ENCODE measurements at places on chromosomes 3 and 15. TPM values are rescaled to one million over a fixed set of nuclear protein-coding genes. Genes with fewer than 3 reads are reported as not detected.

Gene CRYGS
- total RNA-seq = 4.4 TPM

DNA sequence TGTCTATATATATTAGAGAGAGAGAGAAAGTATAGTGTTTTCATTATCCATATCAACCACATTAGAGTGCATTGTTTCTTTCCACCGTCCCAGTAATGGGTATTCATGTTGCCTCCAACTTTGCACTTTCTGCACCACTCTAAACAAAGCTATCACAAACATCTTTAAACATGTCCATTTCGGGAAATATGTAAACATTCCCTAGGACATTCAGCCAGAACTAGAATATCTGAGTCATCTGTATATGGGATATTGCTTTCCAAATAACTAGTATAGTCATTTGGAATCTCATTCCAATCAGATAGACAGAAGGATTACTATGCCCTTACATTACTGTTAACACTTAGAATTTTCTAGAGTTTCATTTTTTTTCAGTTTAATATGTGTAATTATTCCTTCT lies 914.9 kb upstream of the EPHA6 start:
- no peak for DNase-seq

DNA sequence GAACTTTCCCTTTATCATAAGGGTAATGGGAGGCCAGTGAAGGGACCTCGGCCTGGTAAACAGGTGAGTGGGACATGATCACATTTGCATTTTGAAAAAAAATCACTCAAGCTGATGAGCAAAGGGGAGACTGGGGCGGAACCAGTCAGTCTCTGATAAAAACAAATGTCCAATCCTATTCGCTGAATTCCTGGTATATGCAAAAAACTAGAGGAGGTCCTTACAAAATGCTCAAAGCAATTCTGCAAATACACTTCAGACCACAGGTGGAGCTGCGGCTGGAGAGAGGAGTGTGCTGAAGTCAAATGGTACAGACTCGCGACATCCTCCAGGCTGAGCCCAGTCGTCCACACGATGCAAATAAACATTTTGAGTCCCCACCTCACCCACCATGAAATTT lies 166.7 kb downstream of the FOXP1 start:
- DNase-seq = no peak

GRCh38 chr15:37979671-37980409 lies 45.4 kb downstream of the TMCO5A start:
- no peak for DNase-seq

Gene THBS1
- total RNA-seq = 406 TPM

GRCh38 chr3:52218937-52219650 lies 6.4 kb downstream of the TLR9 start:
- peak; percentile 85 for DNase-seq

Gene ARL14
- 13.0 TPM for total RNA-seq

Gene UBA3
- 75.3 TPM for total RNA-seq

- no peak for DNase-seq
Observed at GRCh38 chr3:134395103-134395502, 20.9 kb upstream of the AMOTL2 start.

Gene CCR8
- not detected for total RNA-seq

Gene SV2B
- not detected for total RNA-seq

DNA sequence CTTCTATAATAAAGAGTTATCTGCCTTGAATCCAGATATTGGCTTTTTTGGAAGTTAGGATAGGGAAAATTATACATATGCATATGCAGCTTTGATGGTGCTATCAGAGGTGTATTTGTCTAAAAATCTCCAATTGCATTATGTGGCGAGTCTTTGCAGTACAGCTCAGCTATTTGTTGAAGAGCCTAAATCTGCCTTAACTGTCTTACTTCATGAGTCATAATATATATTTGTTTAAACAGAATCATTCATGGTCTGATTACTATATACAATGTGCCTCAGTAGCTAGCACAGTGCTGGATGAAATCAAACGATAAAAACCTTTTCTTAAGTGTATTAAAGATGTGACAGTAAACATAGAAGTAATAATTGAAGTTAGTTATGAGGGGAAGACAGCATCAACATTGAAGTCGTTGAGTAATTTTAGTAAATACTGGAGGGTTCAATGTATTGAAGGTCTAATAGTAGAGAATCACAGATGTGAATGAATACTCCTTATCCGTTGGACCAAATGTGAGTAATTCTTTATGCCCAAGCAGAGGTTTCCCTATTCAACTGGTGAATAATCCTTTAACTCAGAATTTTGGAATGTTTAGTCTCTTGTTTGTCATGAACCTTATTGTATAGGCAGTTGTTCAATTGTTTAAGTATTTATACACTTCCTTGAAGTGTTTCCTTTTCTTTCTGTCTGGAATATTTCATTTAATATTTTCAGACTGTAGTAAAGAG lies 74.8 kb upstream of the NAALADL2 start:
- DNase-seq = no peak

DNA sequence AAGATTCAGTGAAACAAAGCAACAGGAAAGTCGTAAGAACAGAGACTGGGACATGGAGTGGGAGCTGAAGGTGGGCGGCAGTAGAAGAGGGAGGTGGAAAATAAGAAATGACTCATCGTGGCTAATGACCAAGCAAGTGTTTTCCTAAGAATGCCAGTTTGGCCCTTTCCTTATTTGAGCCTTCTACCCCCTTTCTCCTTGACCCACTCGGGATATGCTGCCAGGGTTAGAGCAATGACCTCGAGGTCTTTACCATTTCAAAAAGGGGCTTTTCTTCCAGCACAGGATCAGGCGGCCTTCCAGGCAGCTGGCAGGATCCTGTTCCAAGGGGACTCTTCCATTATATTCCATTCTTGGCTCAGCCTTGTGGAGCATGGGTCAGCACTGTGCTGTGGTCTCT lies 241.1 kb downstream of the RYR3 start:
- no peak for DNase-seq

Gene GOLGA6L26
- not detected for total RNA-seq

Gene ANO10
- total RNA-seq = 30.7 TPM

- DNase-seq = no peak
Observed at GRCh38 chr3:190620886-190621608, 107.2 kb downstream of the IL1RAP start.

Gene SEMA3B
- total RNA-seq = 92.6 TPM

DNA sequence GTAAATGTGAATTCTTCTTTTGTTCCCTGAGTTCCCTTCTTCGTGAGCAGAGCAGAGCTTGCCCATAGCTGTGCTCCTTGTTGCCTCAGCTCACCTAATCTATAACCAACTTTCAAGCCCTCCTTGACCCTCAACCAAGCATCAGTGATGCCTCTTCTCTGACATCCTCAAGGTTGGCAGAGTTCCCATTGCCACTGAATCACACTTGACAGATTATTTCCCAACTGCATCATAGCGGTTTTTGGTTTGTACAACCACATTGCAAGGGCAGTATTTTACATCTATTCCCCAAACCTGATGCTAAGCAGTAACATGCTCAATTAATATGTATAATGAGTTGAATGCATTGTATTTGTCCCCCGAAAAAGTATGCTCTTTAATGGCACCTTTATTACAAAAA lies 133.0 kb upstream of the SNTN start:
- no peak for DNase-seq

- DNase-seq = peak; percentile 45
Observed at GRCh38 chr15:60507596-60508424, 28.9 kb upstream of the ICE2 start.

DNA sequence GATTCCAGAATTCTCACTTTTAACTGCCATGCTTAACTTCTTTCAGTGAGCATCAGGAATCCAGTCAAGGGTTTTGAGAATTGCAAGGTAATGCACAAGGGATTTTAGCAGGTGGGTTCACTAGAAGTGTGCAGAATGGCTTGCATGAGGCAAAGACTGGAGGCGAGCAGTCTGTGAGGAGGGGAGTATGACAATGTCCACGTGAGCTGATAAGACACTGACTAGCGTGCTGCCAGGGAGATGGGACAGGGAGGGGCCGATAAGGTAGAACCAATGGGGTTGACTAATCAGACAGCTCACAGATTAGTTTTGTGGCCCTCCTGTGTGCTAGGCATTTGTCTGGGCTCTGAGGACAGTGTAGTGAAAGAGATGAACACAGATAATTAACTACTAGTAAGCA lies 102.0 kb upstream of the DAZL start:
- no peak for DNase-seq

DNA sequence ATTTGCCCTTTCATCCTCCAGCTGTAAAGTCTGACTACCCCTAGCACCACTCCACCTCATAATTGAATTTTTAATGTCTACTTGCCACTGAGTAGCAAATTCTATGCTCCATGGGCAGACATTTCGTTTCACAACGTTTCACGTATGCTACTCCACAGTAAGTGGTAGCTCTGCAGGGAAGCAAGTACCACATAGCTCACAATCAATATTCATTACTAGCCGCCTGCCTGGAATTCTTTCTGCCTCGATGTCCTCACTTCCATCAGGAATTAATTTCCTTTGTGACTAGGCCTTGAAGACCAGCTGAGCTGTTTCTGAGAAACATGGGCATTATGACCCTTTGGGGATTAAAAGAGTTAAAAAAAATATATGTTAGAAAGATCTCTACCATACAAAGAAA lies 15.3 kb downstream of the NPTN start:
- no peak for DNase-seq

DNA sequence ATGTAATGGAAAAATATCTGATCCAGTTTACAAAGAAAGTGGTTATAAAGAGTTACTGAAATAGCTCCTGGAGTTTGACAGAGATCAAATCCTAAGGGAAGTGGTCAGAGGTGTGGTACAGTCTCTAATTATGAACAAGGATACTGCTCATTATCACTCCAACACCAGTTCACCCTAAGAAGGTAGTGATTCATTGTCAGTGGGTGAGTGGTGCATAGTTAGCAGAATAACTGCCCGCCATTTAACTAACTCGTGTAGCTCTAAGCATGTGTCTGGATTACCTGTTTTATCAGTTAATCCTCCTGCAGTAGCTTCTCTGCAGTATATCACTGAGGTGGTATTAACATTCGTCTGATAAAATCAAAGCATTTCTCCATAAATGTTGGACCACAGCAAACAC lies 700.1 kb downstream of the NLGN1 start:
- DNase-seq = no peak

DNA sequence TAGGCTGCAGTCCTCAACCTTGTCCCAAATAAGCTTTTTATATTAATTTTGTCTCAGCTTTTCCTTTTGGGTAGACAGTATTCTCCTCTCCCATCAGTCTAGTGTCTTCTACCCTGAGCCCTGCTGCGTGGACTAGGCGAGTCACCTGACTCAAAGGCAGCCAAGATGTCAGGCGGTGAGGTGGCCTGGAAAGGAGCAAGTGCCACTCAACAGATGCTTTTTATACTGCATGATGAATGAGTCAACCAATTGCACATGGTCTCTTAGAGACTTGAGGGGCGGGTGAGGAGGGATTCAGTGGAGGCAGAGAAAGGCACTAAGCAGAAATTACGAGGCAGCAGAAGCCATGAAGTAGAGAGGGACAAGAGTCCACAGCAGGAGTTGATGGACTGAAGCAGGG lies 95.9 kb downstream of the FRMD4B start:
- DNase-seq = no peak

- DNase-seq = no peak
Observed at GRCh38 chr3:187720337-187720670, 17.9 kb upstream of the RTP2 start.

- no peak for DNase-seq
Observed at GRCh38 chr15:99509686-99510461, 55.9 kb upstream of the MEF2A start.

- no peak for DNase-seq
Observed at GRCh38 chr3:27789420-27789819, 67.3 kb upstream of the EOMES start.

Gene ARPP19
- 108 TPM for total RNA-seq

Gene RTP3
- total RNA-seq = not detected

DNA sequence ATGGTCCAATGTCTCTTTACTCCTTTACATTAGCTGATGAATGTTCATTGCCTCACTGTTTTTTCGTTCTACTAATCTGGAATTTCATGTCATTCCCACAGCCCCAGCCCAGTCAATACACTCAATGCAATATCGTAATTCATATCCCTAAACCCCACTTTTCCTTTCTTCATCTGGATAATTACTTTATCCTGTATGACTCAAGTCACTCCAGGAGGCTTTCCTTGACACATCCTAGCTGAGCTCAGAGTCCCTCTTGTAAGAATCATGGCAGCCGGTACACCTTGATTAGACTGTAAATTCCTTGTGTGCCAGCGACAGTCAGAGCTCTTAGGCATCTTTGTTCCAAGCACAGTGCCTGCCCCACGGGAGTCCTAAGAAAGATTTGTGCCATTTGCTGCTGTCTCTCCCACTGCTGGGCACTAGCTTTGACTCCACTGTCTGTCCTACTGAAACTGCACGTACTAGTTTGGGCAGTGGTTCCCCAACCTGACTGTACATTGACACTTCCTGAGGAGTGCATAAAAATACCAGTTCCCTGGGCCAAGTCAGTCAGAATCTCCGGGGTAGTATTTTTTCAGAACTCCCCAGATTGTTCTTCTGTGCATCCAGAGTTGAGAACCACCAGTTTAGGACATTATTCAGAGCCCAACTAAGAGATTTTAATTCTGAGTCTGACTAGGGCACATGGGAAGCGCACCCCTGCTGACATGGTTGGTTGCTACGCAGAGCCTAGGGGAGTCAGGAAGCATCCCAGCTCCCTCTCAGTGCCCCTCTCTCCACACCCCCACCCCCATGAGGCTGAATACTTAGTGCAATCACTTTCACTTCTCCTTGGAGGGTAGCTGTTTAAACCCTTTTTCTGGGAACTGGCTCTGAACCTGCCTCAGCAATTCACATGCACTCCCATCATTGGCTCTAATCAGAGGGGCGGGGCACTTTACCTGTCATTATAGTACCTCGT lies 19.5 kb upstream of the C3orf70 start:
- DNase-seq = no peak

- DNase-seq = no peak
Observed at GRCh38 chr3:147661916-147662315, 252.8 kb downstream of the ZIC1 start.

DNA sequence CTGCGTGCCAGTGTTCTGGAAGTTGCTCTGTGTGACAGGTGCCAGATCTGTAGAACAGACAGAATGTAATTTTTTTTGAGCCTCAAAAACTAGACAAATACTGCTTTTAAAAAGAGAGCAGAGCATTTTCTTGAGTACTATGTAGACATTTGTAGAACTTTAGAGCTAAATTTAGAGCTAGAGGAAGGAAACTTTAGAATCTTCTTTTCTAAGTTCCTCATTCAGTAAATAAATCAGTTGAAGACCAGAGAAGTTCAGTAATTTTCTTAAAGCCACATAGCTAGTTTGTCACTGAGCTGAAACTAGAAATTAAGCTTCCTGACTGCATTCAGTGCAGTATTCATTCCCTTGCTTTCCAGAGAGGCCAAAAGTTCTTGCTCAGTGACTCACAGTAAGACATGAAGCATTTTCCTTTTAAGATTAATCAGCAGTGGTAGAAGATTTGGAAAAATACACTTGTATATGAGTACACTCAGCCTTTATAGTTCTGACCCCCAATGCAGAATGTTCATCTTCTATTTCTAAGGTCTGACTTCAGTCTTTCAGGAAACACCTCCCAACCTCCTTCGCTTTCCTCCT lies 83.6 kb upstream of the TSEN2 start:
- peak; percentile 45 for DNase-seq

DNA sequence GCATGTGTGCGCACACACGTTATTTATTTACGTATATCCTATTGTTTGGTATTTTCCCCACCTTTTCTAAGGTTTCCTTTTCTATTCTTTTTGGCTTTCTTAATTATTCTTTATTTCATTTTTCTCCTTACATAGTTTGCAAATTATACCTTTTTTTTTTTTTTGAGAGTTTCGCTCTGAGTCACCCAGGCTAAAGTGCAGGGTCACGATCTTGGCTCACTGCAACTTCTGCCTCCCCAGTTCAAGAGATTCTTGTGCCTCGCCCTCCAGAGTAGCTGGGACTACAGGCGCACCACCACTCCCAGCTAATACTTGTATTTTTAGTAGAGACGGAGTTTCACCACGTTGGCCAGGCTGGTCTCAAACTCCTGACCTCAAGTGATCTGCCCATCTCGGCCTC lies 20.0 kb upstream of the CILP start:
- DNase-seq = no peak
